Endothelial cell (in vitro differentiated cells): ENCODE measurements at places on chromosomes 12 and 14.
A peak's percentile ranks its signal among the peaks of the same experiment; 100 is the strongest.

GRCh38 chr12:91988086-91988923 lies 157.3 kb downstream of the BTG1 start:
- DNase-seq, result peak; percentile 19

DNA sequence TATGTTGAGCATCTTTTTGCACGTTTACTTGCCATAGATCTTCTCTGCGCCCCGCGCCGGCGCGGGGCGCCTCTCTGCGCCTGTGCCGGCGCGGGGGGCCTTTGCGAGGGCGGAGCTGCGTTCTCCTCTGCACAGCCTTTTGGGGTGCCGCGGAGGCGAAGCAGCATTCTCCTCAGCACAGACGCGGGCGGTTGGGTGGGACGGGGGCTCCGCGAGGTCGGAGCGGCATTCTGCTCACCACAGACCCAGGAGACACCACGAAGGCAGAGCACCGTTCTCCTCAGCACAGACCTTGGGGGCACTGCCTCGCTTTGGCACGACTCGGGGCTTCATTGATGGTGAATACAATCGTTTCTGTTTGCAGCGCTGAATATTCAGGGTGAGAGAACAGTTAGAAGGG lies 28.5 kb upstream of the ANHX start:
- no peak for DNase-seq

DNA sequence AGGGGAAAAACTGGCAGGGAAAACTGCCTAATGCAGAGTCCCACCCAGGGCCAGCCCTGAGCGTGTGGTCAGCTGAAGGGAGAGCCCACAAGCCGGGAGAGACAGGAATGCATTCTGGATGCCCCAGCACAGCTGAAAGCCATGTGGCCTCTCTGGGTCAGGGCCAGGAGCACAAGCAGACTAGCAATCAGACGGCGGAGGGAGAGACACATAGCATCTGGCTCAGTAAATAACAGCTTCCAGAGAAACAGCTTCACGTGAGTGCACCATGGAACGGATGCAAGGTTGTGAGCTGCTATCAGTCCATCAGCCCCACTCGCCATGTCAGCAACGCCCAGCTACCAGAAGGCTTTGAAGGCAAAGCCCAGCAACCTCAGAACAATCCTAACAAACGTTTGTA lies 28.2 kb upstream of the TMEM106C start:
- DNase-seq, result no peak

DNA sequence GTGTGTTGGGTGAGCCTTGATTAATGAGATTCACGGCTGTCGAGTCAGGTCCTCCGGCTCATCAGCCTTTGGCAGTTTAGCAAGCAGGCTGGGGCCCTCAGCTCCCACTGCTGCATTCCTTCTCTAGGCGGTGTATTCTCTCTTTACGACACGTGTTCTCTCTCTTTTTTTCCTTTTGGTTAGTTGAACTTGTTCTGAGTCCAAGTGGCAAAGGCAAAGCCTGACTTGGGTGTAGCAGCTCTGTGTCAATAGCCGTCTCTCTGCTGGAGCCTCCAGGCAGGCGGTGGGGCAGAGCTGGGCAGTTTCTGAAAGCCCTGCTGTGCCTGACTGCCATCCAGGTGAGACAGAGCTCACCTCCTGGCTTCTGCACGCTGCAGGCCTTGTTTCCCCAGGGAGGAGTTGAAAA lies 46.6 kb downstream of the SUSD6 start:
- DNase-seq, result no peak

GRCh38 chr14:40345334-40345733 lies 913.1 kb upstream of the FBXO33 start:
- DNase-seq, result no peak

DNA sequence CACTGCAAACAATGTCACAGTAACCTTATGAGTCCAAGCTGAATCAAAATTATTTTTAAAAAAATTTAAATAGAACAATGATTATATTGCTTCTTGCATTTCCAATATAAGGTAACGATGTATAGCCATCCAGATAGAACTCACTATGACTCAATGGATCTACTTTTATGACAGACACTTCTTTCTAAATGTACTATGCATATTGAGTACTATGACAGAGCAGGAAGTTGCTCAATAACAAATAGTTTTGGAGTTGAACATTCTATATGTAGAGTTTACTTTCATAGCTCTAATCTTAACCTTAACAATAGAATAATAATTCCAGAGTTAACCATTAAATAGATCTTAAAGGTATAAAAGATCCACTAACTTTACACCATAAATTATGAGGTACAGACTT lies 46.7 kb upstream of the ALG10B start:
- DNase-seq, result no peak

DNA sequence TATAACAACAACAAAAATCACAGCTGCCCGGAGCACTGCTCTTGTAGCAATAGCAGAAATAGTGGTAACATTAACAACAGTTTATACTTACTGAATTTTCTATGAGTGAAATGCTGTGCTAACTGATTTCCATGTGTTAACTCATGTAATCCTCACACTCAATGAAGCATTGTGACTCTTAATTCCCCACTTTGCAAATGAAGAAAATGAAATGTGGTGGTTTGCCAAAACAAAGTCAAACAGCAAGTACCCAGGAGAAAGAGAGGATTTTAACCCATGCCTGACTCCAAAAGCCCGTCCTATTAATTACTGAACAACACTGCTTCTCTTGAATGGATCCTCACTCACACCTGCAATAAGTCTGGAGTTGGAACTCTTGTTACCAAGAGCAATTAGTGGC lies 123.5 kb downstream of the MED13L start:
- no peak for DNase-seq
